ENCODE measurements at places on chromosomes 3 and 15.

GRCh38 chr3:115415246-115415996 is 207.9 kb upstream of the GAP43 start:
- no peak for DNase-seq

- DNase-seq = peak; percentile 43
Measured at GRCh38 chr3:149808209-149808829, 4.7 kb upstream of the RNF13 start.

DNA sequence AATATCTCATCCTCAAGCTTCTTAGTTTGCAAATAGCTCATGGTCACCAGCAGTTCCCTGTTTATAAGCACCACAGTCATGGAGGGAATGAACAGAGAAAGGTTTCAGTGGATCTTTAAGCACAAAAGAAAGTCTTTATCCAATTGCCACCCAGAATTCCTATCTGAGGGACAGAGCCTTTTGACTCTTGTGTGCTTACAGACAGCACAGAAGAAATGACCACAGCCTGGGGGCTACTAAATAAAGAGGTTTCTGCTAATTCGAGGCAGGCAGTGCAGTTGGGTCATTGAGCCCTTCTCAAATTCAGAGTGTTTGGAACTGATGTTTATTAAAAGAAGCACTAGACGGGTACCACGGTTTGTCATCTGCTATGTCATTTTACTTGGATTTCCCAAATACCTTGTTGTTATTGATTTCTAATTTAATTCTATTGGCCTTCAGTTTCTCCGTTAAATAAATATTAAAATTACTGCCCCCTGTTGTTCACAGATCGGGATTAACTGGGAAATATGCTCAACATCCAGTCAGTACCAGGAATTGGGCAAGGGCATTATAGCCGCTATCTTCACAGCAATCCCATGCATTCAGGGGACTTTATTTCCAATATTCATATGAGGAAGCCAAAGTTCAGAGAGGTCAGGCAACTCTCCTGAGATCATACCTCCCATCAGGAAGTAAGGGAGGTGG is 3.6 kb downstream of the PRICKLE2 start:
- DNase-seq = no peak

DNA sequence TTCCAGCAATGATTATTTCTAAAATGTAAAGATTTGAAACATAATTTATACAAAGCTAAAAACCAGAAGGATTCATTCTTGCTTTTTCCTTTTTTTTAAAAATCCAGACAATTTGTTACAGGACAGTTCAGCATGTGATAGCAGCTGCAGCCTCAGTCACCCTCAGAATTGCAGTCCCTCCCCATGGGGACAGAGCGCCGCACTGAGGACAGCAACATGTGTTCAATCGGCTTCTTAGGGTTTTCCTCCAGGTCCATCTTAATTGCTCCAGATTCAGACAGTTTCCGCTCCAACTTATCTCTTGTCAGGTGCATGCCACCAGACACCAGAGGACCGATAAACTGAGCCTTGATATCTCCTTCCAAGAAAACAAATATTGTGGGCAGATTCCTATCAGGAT is 134.9 kb upstream of the TBC1D5 start:
- no peak for DNase-seq

GRCh38 chr3:56365905-56366640 is 102.2 kb downstream of the ERC2 start:
- DNase-seq = no peak

GRCh38 chr3:30691249-30691880 is 85.0 kb downstream of the TGFBR2 start:
- DNase-seq = no peak

DNA sequence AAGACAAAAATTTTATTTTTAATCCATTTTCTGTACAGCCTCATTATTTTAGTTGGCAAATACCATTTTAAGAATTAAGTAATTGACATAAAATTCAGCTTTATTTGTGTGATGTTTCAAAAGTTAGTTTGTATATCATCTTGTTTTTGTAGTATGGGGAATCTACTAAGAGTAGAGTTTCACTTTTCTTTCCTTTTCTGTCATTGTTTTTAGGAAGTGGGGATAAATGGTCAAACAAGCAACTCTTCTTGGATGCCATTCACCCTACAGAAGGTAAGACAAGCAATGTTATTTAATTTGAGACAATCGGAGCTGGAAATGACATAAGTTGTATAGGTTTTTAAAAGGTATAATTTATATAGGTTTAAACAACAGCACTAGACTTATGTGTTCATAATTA is 268.3 kb downstream of the BBX start:
- no peak for DNase-seq

GRCh38 chr3:49617390-49618013 is 56.6 kb upstream of the APEH start:
- no peak for DNase-seq

DNA sequence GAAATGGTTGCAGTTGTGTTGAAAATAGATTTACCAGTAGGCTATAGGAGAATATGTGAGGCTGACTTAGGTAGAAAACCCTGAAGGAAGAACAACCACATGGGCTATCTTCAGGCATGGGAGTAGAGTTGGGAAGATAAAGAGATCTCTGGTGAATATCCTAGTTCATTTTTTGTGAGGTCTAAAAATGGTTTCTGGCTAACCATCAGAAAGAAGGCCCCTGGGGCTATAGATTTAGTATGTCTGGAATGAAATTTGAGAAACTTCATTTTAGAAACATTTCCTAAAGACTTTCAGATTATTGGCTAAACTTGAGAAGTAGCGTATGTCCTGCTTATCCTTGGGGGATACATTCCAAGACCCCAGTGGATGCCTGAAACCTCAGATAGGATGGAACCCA is 148.2 kb downstream of the NAALADL2 start:
- no peak for DNase-seq

DNA sequence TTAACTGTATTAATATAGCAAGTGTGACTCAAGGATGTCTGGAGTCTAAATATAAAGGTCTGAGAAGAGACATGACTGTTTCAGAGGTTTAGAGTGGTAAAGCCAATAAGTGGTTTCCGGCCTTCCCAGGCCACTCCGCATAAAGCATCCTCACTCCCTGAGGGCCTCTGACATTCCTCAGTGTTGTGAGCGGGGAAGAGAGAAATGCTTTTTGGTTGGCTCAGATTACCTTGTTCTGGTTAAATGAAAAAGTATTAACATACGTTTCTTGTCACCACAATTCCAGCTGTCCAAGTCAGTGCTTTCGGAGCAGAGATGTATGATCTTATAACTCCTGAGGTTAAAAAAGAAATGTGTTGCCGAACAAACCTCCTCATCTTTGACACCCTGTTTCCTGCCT is 103.8 kb downstream of the RBMS3 start:
- DNase-seq = no peak

DNA sequence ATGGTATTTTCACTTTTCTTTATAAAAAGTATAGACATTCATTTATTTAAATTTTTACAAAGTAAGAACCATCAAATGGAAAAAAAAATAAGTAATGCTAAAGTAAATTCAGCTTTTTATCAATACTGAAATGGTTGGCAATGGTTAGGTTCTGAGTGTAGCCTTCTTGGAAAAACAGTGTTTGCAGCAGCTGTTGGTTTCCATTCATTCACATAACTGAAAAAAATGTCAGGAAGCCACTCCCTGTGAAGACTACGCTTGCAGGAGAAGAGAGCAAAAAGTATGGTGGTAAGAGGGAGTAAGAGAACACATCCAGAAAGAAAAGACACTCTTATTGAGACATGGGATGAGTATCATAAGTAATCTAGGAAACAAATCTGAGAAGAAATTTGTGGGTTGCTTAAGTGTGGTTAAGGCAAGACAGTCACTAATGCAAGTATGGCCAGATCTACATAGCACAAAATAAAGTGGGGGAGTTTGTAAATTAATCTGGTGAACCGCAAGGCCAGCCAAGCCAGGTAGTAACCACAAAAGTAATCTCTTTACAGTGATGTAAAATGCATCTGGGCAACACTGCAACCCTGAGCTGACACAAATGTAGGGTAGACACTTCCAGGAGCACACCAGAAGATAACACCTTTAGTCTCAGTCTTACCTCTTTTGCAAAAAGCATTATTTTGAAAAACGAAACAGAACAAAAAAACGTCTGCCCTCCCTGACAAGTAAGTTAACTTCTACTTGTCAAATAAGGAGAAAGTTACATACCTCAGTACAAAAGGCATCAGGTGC is 133.7 kb downstream of the IGSF11 start:
- DNase-seq = no peak

- DNase-seq = no peak
Measured at GRCh38 chr15:57451555-57451954, 75.2 kb downstream of the CGNL1 start.

- DNase-seq = no peak
Measured at GRCh38 chr15:48678851-48679250, 33.3 kb upstream of the FBN1 start.

GRCh38 chr3:117587416-117587815 is 877.8 kb downstream of the TUSC7 start:
- no peak for DNase-seq

GRCh38 chr3:25396686-25397085 is 31.4 kb upstream of the RARB start:
- DNase-seq = no peak

DNA sequence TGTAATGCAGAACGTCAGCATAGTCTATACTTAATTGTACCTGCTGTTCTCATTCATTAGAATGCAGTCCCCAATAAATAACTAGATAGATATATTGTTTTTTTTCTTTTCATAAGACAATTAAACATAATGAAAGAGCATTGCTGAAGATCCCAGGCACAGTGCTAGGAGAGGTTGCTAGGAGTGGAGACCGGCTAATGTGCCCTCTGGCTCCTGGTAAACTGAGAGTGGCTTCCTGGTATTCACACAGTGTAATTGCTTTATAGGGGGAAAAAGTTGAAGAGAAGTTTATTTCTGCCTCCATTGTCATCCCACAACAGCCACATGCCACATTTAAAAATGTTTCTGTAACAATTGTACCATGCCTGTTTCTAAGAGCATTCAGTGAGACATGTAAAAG is 135.6 kb downstream of the MAP2K5 start:
- no peak for DNase-seq

DNA sequence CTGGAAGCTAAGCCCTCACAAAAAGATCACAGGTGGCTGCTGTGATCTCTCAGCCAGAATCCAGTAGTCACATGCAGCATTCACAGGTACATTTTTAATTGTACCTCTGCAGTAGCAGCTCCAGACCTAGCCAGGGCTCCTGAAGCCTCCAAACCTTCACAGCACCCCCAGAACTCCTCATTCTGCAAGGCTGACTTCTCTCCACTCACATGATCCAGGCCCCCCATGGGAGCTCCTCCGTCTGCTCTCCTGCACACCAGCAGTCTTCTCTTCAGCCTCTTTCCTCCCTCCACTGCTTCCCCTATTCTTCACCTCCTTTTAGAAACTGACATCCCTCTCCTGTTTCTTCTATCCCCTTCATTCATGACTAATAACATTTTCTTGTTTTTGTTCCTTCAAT is 13.2 kb upstream of the CPEB1 start:
- no peak for DNase-seq

GRCh38 chr3:128488636-128488990 is 4.4 kb downstream of the GATA2 start:
- DNase-seq = no peak

DNA sequence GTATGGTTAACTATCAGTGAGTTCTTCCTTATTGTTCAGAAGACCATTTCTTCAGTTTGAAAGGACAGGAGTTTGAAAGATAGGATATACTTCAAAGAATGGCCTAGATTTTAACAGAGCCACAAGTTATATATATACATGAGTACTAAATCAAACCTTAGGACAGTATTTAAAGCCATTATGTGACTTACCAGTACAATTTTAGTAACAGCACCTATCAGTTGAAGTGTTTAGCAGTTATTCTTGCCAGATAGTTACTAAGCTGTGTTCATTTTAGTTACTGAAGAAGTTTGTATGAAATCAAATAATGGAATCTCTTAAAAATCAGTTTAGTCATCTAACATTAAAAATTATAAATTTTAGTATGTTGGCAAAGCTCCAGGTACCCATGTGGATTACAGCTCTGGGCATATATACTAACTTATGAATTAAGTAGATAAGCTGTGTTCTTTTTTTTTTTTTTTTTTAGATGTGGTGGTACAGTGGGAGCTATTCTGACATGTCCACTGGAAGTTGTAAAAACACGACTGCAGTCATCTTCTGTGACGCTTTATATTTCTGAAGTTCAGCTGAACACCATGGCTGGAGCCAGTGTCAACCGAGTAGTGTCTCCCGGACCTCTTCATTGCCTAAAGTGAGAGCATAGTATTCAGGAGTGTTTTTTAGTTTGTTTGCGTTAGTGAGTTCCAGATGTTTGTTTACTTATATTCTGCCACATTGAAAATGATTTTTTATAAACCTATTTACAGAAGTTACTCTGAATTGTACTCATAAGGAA is 14.6 kb downstream of the SLC25A36 start:
- no peak for DNase-seq

DNA sequence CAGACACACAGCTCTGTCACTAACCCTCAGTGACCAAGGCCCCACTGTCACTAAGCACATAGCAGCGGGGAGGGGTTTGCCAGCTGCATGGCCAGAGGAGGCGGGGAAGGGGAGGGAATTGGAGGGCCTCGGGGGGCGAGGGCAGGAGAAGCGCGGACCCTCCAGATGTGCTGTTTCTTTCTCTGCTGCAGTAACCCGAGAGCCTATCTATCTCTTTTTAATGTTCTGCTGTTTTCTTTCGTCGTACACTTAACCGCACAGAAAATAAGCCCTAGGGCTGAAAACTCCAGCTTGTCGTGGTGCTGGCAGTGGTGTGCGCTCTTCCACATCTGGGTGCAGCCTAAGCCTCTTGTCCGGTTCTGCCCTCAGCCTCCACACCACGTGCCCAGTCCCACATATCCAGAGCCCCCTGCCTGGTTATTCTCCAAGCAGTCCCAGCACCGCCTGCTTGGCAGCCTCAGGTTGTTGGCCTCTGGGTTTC is 51.1 kb downstream of the BDH1 start:
- DNase-seq = no peak

- no peak for DNase-seq
Measured at GRCh38 chr15:101499863-101500713, 10.6 kb upstream of the PCSK6 start.

DNA sequence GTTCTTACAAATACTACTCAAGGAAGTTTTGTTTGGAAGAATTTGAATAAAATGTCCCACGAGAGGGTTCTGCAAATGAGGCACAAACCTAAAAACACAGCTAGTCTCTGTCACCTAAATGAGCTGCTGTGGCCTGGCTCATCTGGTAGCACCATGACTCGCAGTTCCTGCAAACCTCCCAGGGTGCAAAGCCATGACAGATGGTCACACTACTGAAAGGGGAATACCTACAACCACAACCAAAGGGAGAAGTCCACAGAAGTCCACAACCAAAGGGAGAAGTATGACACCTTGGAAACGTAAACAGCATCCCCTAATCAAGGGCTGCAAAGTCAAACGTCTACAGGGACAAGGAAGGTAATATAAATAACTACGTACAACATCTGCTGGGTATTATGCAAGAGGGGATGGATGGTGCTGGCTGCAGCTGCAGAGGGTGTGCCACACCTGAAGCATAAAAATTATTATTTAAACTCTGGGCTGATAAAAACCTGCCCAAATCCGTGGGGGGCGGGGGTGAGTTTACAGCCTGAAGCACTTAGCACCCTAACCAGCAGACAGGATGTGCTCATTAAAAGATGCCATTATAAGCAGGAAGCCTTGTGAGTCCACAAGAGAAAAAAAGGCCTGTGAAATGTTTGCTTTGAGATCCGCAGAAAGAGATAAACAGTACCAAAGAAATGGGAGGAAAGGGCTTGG is 184.0 kb downstream of the MAGI1 start:
- DNase-seq = no peak

- peak; percentile 20 for DNase-seq
Measured at GRCh38 chr15:90191794-90192509, 9.2 kb upstream of the SEMA4B start.

Data from stimulated activated CD4-positive, alpha-beta T cell treated with anti-CD3 and anti-CD28 coated beads, Interleukin-4, amount 100 ng/mL, for 4 hours (primary cell).